ENCODE measurements at places on chromosomes 2 and 18. TPM values are rescaled to one million over a fixed set of nuclear protein-coding genes. Genes with fewer than 3 reads are reported as not detected.

DNA sequence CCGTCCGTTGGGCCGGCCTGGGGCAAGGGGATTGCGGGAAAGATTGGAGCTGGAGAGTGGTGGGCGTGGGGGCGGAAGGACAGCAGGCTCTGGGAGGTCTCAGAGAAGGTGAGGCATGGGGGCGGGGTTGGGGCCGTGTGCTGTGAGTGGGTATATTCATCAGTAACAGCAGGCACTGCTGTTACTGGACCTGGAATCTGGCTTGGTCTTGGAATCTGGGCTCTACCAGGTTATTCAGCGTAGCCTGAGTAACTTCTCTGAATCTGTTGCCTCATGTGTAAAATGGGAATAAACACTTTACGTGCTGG, 435 bp downstream of the RNF181 start:
- H3K4me1 ChIP-seq = peaks cover 47% of the 10 kb centered on the region
- DNase-seq = no peak
- H3K27me3 ChIP-seq = no peaks in the 10 kb centered on the region
- peaks cover 51% of the 10 kb centered on the region for H3K36me3 ChIP-seq
- peak overlapping the region; percentile 97 for H3K27ac ChIP-seq

GRCh38 chr18:55907453-55908175, 319.6 kb upstream of the TCF4 start:
- peak overlapping the region; percentile 11 for H3K27ac ChIP-seq
- H3K4me1 ChIP-seq = peaks cover 13% of the 10 kb centered on the region
- no peaks in the 10 kb centered on the region for H3K36me3 ChIP-seq
- H3K4me3 ChIP-seq = peak overlapping the region; percentile 35

DNA sequence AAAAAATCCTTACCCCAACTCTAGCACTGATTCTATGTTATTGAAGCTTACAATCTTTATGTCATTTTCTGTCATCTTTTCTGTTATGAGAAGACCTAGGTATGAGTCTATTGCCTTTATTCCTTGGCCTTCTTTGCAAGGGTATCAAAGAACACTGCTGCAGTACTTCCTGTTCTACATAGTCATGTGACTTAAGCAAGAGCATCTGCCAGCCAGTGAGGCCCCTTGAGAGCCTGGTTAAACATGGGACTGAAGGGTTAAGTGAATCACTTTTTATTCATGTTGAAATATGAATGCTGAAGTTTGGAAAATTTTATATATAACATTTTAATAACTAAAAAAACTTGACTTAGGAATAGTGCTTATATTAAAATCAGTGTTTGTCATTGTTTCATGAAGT, 844 bp upstream of the CPS1 start:
- H3K36me3 ChIP-seq = no peaks in the 10 kb centered on the region
- H3K27me3 ChIP-seq = no peaks in the 10 kb centered on the region
- no peaks in the 10 kb centered on the region for H3K4me1 ChIP-seq
- H3K4me3 ChIP-seq = no peak overlapping the region

The CXCR4 gene
- 11.8 TPM for total RNA-seq

- DNase-seq = no peak
- H3K36me3 ChIP-seq = no peaks in the 10 kb centered on the region
- no peaks in the 10 kb centered on the region for H3K27me3 ChIP-seq
- no peaks in the 10 kb centered on the region for H3K4me1 ChIP-seq
- H3K4me3 ChIP-seq = no peak overlapping the region
Observed at GRCh38 chr2:8506746-8507145, 175.1 kb upstream of the ID2 start.

- H3K36me3 ChIP-seq = no peaks in the 10 kb centered on the region
- peak within 1 kb of the TSS; percentile 71 for H3K27ac ChIP-seq
- no peak for DNase-seq
- no peaks in the 10 kb centered on the region for H3K27me3 ChIP-seq
Observed at GRCh38 chr18:500632-501405, at the start of gene COLEC12. TSS of gene COLEC12 (minus strand) at chr18:500701. CDS start at chr18:500514, 187 bp downstream.

- H3K4me3 ChIP-seq = no peak overlapping the region
- DNase-seq = no peak
- H3K27me3 ChIP-seq = no peaks in the 10 kb centered on the region
- H3K27ac ChIP-seq = no peak overlapping the region
Observed at GRCh38 chr2:13014783-13015182, 298.0 kb downstream of the TRIB2 start.

GRCh38 chr2:12672711-12673315, 43.9 kb upstream of the TRIB2 start:
- no peak overlapping the region for H3K4me3 ChIP-seq
- peak; percentile 7 for DNase-seq
- no peaks in the 10 kb centered on the region for H3K36me3 ChIP-seq
- H3K4me1 ChIP-seq = no peaks in the 10 kb centered on the region

GRCh38 chr2:196884368-196884767, 42.1 kb downstream of the PGAP1 start:
- no peak overlapping the region for H3K4me3 ChIP-seq
- H3K36me3 ChIP-seq = peaks cover 7% of the 10 kb centered on the region
- no peak for DNase-seq

The TEKT4 gene
- total RNA-seq = not detected

GRCh38 chr2:237627441-237628246, at the start of gene LRRFIP1:
TSS of gene LRRFIP1 (plus strand) at chr2:237627587. CDS start at chr2:237627645, 58 bp downstream.
- peaks cover 40% of the 10 kb centered on the region for H3K4me1 ChIP-seq
- peak within 1 kb of the TSS; percentile 95 for H3K4me3 ChIP-seq
- H3K36me3 ChIP-seq = no peaks in the 10 kb centered on the region
- H3K27ac ChIP-seq = peak within 1 kb of the TSS; percentile 89
- DNase-seq = no peak

The PMAIP1 gene
- 0.58 TPM for total RNA-seq

- no peaks in the 10 kb centered on the region for H3K36me3 ChIP-seq
- no peak overlapping the region for H3K27ac ChIP-seq
- no peak overlapping the region for H3K4me3 ChIP-seq
- no peak for DNase-seq
Observed at GRCh38 chr2:134845719-134846118, 7.3 kb downstream of the ACMSD start.

DNA sequence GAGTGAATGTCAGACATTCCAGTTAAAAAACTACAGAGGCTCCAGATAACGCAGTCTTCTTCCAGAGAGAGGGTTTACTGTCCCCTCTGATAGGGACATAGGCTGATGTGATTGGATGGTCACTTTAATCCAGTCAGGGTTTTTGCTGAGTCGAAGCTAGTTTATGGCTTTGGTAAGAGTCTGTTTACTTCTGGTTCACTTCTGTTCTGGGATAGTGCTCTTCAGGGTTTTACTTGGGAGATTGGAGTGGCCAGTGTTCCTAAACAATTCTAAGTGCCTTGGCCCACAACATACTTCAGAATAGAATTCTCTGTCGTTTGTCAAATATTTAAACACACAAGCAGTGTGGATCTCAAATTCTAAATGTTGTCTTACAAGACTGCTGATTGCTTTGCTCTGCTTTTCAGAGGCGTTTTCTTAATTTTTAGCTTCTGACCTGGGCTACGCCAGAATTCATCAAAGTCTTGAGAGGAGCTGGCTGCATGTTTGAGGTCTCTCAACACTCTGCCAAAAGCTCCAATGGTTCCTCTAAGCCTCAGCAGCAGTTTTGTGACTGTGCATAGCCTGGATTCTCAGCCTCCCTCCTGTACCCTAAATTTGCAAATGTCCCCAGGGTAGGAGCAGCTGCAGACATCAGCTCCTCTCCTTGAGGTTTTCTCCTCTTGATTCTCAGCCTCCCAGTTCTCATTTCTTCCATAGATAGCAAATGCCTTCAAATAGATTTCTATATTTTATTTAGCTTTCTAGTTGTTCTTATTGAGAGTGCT, 105.8 kb downstream of the BABAM2 start:
- H3K36me3 ChIP-seq = no peaks in the 10 kb centered on the region
- no peak for DNase-seq
- peaks cover 2% of the 10 kb centered on the region for H3K4me1 ChIP-seq
- no peak overlapping the region for H3K27ac ChIP-seq
- no peak overlapping the region for H3K4me3 ChIP-seq

DNA sequence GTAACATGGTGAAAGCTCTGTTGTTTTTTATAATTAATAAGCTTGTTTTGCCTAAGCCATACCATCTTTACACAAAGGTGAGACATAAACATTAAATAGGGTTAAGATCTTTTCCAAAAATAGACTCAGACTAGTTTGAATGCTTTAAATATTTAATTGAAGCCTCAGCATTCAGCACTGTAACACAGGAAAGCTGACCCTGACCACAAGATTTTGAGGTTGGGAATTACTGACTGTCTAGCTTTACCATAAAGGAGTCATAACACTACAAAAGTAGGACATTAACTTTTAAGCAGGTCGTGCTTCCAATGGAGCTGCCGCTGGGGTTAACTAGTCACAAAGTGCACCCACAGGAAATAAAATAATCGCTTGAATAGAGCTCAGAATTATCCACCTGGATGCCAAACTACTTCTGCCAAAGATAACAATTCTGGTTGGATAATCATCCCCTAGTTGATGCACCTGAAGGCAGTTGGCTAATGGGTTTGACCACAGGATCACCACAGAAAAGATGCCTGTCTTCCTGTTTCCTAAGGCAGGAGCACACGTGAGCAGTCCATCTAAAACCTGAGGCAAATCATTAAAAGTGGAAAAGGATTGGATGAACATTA, 106.2 kb downstream of the COBLL1 start:
- peaks cover 57% of the 10 kb centered on the region for H3K4me1 ChIP-seq
- no peaks in the 10 kb centered on the region for H3K27me3 ChIP-seq
- H3K4me3 ChIP-seq = no peak overlapping the region
- no peak for DNase-seq
- H3K27ac ChIP-seq = no peak overlapping the region

DNA sequence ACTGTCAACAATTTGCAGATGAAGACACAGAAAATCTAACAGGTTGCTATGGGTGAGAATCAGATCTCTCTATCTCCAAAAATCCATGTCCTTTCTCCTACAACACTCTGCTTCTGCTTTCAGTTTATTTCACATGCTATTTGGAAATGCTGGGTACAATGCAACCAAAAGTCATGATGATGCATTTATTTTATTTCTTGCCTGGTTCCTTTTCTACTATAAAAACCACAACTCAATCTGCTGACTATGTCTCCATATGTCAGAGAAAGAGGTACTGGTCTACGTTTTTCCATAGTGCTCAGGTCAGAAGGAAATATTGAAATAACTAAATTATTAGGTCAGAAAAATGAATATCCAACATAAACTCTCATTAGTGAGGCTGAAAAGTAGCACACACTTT, 20.5 kb downstream of the RAD51AP2 start:
- H3K4me1 ChIP-seq = no peaks in the 10 kb centered on the region
- no peaks in the 10 kb centered on the region for H3K27me3 ChIP-seq
- DNase-seq = no peak
- no peak overlapping the region for H3K4me3 ChIP-seq
- no peak overlapping the region for H3K27ac ChIP-seq

- no peak overlapping the region for H3K27ac ChIP-seq
- H3K27me3 ChIP-seq = no peaks in the 10 kb centered on the region
- H3K4me3 ChIP-seq = no peak overlapping the region
- no peaks in the 10 kb centered on the region for H3K36me3 ChIP-seq
- no peaks in the 10 kb centered on the region for H3K4me1 ChIP-seq
- DNase-seq = no peak
Observed at GRCh38 chr18:74389991-74390390, 67.1 kb downstream of the DIPK1C start.

The NCKAP5 gene
- 0.33 TPM for total RNA-seq

GRCh38 chr2:76567478-76567877, 856.8 kb upstream of the GCFC2 start:
- H3K27me3 ChIP-seq = no peaks in the 10 kb centered on the region
- no peaks in the 10 kb centered on the region for H3K36me3 ChIP-seq
- no peak overlapping the region for H3K27ac ChIP-seq
- no peak for DNase-seq

The BCL11A gene
- total RNA-seq = 5.0 TPM

The TWIST2 gene
- 46.9 TPM for total RNA-seq

The PAX8 gene
- 1.3 TPM for total RNA-seq

The RTKN gene
- 8.4 TPM for total RNA-seq

DNA sequence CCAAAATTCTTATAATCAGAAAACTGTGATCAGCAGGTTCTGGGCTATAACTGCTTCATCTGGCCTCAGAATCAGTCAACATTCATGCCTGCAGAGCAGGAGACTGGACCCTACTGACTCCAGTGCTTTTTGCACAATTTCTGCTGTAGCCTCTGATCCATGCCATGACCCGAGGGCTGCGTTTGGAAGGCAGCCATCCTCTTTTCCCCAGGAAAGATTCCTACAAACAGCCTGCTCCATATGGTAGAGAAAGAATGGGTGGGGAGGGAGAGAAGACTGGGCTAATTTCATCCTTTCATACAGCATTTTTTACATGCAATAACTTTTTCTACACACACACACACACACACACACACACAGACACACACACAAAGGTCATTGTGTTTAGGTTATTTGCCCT, 133.0 kb upstream of the MMADHC start:
- H3K4me3 ChIP-seq = no peak overlapping the region
- DNase-seq = no peak
- H3K36me3 ChIP-seq = no peaks in the 10 kb centered on the region
- H3K27ac ChIP-seq = no peak overlapping the region

DNA sequence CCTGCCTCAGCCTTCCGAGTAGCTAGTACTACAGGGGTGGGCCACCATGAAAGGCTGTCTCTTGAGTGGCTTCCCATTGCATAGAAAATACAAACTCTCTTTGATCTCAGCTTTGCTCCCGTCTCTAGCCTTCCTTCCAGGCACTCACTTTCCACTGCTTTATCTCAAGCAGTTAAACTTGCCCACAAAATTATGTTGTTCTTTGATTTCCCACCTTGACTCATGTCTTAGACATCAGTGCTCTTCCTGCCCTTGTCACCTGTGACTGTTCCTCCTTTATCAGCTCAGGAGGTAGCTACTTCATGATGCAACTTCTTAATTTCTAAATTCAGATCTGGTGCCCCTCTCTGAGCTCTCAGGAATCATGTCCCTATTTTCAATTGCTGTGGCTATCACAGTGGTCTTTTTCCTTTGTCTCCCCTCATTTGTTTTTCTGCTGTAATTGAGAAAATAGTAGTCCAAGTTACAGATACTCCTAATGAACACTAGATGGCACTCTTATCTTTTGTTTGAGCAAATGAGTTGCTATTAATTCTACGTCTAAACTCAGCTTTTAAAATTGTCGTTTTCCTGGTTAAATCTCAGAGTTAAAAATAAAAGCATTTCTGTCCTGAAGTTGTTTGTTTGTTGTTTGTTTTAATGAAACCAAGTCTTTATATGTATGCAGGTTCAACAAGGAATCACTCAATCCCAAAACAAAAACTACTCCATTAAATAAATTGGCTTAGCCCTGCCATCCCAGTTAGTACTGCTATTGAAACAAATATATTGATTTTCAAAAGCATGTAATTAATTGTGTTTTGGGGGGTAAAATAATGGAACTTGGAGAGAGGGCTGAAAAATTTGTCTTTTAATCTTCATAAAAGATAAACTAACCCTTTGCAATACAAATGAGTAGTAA, 46.9 kb upstream of the GREB1L start:
- H3K36me3 ChIP-seq = no peaks in the 10 kb centered on the region
- H3K4me3 ChIP-seq = no peak overlapping the region
- no peak for DNase-seq
- H3K27ac ChIP-seq = no peak overlapping the region

DNA sequence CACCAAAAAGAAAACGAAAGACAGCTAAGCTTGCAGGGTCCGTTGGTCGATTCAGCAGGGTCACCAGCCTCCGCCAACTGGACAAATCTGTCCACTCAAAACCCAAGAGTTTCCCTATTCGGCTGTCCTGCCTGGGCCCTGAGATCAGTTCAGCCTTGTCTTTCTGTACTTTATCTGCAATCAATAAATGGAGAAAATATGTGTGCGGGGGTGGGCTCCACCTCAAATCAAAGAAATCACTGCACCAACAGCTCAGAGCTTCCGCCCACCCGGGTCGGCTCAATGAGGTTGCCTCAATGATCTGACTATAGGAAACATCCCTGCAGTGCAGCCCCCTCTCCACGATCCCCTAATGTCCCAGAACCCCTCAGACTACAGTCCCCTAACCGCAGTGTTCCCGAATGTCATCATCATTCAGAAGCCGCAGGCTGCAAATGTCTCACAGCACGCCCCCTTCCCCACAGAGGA, 447 bp downstream of the GGCX start:
- no peaks in the 10 kb centered on the region for H3K27me3 ChIP-seq
- peak overlapping the region; percentile 86 for H3K27ac ChIP-seq
- DNase-seq = no peak
- H3K4me3 ChIP-seq = peak overlapping the region; percentile 70
- peaks cover 13% of the 10 kb centered on the region for H3K36me3 ChIP-seq
